Left kidney (tissue), 8 donors: ENCODE measurements at places on chromosomes 11 and 22.

DNA sequence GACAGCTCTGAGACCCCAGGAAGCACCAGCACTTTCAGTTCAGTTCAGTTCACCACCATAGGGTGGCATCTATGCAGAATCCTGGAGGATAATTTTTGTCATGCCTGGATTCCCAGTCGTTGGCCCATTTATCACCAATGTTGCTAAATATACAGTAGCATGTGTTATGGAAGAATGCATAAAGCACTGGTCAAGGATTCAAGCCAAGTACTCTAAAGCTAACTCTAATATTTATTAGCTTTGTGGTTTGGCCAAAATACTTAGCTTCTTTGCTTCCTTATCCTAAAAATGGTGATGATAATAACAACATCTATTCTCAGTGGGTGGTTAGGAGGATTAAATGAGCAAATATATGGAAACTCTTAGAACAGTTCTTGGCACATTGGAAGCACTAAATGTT, 294.7 kb upstream of the ZC3H12C start:
- no peak for DNase-seq

DNA sequence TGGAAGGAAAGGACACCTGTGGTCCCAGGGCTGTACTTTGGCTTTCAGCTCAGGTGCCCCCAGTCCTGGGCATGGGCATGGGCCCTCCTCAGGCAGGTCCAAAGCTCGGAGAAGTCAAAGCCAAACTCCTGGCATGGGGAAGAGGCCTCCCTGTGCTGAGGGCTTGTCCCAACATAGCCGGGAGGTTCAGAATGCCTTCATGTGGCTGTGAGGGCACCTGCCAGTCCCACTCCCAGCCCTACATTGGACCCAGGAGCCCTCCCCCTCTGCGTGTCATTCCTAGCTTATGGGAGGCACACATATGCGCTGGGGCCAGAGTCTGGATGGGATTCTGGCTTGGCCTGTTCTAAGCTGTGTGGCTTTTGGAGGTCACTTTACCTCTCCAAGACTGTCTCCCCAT, 1.0 kb upstream of the KLHL35 start:
- no peak for DNase-seq

GRCh38 chr11:117538263-117539135, 210.8 kb downstream of the CEP164 start:
- no peak for DNase-seq

DNA sequence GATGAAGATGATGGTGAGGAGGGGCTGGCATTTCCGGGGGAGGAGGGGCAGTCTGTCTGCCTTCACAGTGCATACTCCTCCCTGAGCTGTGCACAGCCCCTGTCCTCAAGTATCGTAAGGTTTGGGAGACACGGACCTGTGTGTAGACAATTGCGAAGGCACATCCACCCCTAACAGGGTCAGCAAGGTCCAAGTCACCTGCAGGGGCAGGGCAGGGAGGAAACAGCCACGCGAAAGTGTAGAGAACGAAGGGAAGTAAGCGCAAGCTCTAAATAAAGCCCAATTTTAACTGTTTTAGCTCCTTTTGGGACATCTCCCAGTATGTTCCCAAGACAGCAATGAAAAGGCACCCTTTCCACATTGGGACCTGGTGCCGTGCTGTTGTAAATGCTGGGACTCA, 448.2 kb downstream of the TBC1D22A start:
- DNase-seq = no peak

DNA sequence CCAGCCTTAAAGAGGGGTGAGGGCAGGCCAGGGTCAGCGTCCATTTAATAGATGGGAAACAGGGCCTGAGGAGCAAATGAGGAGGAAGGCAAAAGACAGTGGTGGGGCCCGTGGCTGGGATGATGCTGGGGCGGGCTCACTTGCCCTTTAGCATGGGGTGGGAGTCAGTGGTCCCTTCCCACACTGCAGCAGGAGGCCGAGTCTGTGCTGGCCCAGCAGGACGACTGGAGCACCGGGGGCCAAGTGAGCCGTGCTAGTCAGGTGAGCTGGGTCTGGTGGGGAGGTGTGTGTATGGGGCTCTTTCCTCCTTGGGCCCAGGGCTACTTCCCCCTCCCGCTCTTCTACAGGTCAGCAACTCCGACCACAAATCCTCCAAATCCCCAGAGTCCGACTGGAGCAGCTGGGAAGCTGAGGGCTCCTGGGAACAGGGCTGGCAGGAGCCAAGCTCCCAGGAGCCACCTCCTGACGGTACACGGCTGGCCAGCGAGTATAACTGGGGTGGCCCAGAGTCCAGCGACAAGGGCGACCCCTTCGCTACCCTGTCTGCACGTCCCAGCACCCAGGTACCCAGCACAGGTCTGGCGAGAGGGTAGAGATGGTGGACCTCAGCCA, 12.8 kb downstream of the SCYL1 start:
- no peak for DNase-seq

GRCh38 chr11:83047515-83048225, 24.0 kb downstream of the RAB30 start:
- no peak for DNase-seq

- DNase-seq = no peak
Measured at GRCh38 chr11:21564833-21565682, 627.8 kb upstream of the ANO5 start.

- DNase-seq = no peak
Measured at GRCh38 chr11:132994966-132995365, 537.3 kb downstream of the OPCML start.

DNA sequence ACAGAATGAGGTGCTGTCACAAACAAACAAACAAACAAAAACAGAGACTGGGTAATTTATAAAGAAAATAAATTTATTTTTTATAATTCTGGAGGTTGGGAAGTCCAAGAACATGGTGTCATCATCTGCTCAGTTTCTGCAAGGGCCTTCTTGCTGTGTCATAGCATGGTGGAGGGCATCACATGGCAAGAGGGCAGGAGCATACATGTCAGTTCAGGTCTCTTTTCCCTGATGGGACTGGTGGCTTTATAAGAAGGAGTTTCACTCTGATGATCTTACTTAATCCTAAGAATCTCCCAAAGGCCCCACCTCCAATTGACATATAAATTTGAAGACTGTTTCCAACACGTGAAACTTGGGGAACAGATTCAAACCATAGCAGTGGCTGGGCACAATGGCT, 135.7 kb downstream of the NECTIN1 start:
- no peak for DNase-seq

DNA sequence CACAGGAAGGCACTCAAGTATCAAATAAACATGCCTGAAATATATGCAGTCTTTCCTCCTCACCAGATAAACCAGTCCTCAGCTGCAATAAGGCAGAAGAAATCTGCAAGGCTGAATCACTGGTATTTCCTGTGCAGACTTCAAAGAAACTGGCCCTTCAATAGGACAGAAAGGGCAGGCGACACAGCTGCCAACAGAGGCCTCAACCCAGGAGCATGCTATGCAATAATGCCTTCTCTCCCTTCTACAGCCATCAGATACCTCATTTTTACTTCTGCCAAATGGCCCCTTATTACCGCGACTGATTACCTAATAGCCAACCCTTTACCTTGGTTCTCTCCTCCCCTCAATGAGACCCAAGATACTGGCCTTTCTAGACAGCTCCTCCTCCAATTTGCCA, 8.0 kb downstream of the NUMA1 start:
- no peak for DNase-seq

DNA sequence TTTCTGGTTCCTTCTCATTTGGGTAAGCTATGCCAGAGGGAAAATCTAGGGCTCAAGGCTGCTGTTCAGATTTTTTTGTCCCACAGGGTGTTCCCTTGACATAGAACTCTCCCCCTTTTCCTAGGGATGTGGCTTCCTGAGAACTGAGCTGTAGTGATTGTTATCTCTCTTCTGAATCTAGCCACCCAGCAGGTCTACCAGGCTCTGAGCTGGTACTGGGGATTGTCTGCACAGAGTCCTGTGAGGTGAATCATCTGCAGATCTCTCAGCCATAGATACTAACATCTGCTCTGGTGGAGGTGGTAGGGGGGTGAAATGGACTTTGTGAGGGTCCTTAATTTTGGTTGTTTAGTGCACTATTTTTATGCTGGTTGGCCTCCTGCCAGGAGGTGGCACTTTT, 167.3 kb upstream of the PGR start:
- DNase-seq = no peak

GRCh38 chr11:126879516-126879915, 121.1 kb downstream of the KIRREL3 start:
- DNase-seq = no peak

GRCh38 chr11:37107831-37108230, 509.8 kb upstream of the RAG2 start:
- DNase-seq = no peak

GRCh38 chr11:68106165-68106940, 14.8 kb downstream of the CHKA start:
- no peak for DNase-seq

- no peak for DNase-seq
Measured at GRCh38 chr11:12053606-12054361, 45.4 kb upstream of the DKK3 start.

GRCh38 chr11:93846411-93846810, 4.0 kb downstream of the VSTM5 start:
- DNase-seq = no peak
